ENCODE measurements at places on chromosomes 13 and 19.
A peak's percentile ranks its signal among the peaks of the same experiment; 100 is the strongest.

GRCh38 chr19:2615782-2616181 lies 86.7 kb downstream of the GNG7 start:
- no peak for DNase-seq

DNA sequence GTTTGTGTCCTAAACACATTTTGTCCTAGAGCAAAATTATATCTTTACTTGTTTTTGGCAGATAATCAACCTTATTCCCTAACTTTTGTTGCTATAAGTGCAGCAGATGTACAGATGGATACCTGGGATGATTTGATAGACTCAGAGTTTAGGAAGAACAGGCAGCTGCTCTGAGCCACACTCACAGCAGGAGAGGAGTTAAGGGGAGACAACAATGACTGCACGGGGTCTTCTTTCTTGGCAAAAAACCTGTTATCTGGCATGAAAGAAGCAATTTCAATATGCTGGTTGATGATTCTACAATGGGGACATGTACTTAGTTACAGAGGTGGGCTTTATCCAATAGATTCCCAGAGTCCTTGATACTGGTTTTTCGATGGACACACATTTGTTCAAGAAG lies 258.9 kb upstream of the PCDH9 start:
- no peak for DNase-seq

- DNase-seq: no peak
These were observed 188.0 kb downstream of the TDRD3 start for GRCh38 chr13:60584976-60585375.

GRCh38 chr19:47644743-47645482 lies 36.0 kb downstream of the BICRA start:
- no peak for DNase-seq

DNA sequence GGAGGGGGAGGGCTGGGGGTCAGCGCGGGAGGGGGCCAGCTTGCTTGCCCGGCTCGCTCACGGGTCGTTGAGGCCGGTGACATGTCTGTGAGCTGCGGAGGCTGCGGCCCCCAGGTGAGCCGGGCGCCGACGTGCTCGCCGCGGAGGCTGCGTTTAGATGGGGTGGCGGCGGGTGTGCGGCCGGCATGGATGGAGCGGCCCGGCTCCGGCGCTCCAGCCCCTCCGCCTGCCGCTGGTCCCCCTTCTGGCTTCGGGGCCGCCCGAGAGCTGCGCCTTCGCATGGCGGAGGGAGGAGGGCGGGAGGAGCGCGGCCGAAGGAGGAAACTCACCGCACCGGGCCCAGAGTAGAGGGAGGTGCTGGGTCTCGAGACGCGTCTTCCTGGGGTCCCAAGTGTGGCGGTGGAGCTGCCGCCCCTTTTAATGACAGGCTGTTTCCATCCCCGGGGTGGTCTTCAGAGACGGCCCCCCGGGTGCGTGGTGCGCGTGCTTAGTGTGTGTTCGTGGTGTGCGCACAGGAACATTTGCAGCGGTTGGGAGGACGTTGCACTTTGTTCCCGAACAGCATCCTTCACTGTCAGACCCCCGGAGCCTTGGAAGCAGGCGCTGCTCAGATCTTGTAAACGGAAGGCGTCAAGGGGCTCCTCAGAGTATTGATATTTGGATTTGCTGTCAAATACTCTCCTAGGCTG lies at the start of gene AKAP11:
TSS of gene AKAP11 (plus strand) at position 38 of the 689 bp plus-strand sequence. CDS start 14,197 bp downstream, outside the sequence.
- peak; percentile 31 for DNase-seq

- DNase-seq: no peak
These were observed 1.9 kb downstream of the IRF2BP1 start for GRCh38 chr19:45883881-45884681.

DNA sequence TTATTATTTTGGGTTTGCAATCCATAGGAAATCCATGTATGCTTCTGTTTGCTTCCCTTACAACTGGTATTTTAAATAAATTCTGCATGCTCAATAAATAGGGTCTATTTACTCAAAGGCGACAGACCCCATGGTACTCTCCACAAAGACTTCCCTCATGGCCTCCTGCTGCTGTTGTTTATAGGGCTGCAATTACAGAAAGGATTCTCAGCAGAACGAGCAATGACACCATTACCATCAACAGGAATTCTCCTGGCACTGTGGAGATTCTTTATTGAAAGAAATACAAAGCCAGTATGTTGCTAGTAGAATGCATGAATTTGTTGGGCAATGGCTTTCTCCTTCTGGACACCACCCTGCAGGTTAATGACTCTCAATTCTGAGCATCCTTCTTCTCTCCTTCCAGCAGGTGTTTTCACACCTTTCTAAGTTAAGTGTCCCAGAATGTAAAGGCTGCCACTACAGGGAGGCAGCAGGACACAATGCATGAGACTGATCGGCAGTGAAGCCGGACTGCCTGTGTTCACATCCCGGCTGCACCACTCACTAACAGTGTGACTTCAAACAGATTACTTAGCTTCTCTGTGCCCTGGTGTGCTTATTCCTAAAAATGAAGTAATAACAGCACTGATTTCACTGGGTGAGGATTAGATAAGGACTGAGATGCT lies 360.2 kb downstream of the DNAJC15 start:
- DNase-seq: no peak

DNA sequence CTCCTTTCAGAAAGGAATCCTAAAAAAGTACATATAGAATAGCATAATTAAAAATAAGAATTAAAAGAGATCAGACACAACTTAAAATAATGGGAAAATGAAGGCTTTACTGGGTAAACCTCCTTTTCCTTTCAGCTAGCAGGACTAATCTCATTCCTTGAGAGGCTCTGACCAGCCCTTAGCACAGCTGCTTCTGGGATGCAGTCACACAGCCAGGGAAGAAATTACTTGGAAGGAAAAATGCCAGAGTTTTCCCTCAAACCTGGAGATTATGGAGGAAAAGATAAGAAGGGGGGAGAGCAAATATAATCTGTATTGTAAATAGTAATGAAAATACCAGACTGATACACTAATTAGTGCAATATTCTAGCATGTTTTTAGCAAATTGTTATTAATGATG lies 91.8 kb downstream of the LRCH1 start:
- DNase-seq: no peak

DNA sequence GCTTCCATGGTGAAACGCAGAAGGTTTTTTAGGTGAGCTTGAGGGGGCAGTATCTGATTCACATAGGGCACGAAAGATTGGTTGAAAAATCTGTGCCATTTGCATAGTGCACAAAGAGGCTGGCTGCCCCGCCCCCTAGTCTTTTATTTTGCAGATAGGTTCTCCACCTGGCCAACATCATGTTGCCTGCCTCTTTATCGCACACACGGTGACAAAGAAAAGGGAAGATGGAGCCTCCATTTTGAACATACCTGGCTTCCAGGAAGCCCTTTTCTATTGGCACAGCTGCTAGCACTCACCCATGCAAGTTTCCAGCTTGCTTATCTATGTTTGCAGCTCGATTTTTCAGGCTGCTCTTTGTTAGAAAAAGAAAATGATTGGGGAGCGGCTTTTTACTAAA lies 316.2 kb upstream of the KLHL1 start:
- no peak for DNase-seq

GRCh38 chr13:48801255-48801654 lies 147.5 kb downstream of the CYSLTR2 start:
- no peak for DNase-seq

- DNase-seq: peak; percentile 78
These were observed 2.0 kb downstream of the VSIG10L start for GRCh38 chr19:51339687-51340656.

GRCh38 chr13:57627663-57628062 lies 3.9 kb upstream of the PCDH17 start:
- no peak for DNase-seq

GRCh38 chr13:50780201-50781015 lies 63.1 kb downstream of the DLEU7 start:
- no peak for DNase-seq

- DNase-seq: no peak
These were observed 17.0 kb downstream of the PDCD5 start for GRCh38 chr19:32598022-32598421.

All from stimulated activated CD8-positive, alpha-beta memory T cell treated with anti-CD3 and anti-CD28 coated beads, Interleukin-2, amount 100 ng/mL, for 1 hour (primary cell).